ENCODE measurements at places on chromosomes 2 and 18.
A peak's percentile ranks its signal among the peaks of the same experiment; 100 is the strongest.

DNA sequence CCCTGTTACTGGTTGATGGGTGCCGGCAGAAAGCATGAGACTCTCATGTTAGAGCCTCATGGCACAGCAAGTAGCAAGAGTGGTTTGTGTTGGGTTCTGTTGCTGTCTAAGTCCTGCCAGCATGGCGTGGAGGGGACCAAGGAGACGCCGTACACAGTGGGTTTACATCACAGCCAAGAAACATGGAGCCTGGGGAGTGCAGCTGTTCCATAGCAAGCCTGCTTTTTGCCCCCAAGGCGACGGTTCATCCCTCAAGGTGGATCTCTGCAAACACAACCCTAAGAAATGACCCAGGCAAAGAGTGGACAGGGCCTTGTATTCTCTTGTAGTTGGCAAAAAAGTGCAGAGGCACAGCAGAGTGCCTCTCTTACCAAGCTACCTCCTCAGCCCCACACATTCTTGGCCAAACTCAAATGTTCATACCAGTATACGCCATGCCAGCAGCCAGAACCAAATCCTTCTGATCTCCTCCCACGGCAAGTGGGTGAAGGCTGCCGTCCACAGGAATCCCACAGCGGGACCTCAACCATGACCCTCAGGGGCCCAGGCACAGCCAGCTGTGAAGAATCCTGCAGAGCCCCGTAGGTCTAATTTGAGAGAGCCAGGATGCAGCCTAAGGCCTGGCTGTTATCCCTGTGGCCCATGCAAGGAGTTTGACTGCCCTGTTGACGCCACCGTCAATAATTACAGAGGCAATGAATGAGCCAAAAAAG is 19.0 kb downstream of the SNED1 start:
- no peak for DNase-seq

GRCh38 chr2:16218625-16219024 is 278.3 kb downstream of the MYCN start:
- no peak for DNase-seq

- no peak for DNase-seq
Measured at GRCh38 chr2:100163605-100164004, 21.2 kb upstream of the AFF3 start.

DNA sequence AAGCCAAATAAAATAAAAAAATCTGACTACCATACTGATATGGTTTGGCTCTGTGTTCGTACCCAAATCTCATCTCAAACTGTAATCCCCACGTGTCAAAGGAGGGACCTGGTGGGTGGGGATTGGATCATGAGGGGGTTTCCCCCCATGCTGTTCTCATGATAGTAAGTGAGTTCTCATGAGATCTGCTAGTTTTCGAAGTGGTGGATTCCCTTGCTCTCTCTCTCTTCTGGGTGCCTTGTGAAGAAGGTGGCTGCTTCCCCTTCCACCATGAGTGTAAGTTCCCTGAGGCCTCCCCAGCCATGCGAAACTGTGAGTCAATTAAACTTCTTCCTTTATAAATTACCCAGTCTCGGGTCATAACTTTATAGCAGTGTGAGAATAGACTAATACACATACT is 123.8 kb upstream of the WDSUB1 start:
- no peak for DNase-seq

DNA sequence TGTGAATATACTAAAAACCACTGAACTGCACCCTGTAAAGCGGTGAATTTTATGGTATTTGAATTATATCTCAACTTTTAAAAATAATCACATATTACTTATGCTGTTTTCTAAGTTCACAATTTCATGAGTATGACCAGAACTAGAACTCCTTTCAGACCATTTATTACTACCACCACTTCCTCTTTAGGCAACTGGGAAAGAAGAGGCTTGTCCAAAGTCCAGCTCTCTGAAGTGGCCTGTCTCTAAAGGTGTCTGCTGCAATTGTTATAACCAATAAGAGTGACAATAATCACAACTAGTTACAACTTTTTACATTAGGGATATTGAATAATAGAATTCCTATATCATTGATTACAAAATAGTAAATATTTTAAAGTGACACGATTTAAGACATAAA is 267.9 kb upstream of the PIK3C3 start:
- no peak for DNase-seq

DNA sequence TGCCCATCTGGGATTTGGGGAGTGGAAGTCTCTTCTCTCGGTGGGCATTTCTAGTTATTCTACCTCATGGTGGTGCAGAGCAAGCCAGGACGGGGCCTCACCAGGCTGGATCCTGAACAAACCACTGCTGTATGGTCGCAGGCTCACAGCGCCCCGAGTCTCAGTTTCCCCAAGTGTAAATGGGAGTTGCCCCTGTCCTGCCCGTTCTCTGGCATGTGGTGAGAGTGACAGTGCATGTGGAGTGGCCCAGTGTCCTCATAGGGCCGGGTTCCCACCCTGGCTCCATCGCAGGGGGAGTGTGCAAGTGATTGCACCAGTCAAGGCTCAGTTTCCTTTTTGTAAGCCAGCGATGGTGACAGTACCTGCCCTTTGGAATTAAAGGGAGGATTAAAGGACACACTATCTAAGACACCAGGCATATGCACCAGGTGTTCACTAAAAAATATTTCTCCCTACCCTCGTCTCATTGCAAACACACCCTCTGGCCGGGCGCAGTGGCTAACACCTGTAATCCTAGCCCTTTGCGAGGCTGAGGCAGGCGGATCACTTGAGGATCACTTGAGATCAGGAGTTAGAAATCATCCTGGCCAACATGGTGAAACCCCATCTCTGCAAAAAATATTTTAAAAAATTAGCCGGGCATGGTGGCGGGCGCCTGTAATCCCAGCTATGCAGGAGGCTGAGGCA is 173.3 kb upstream of the MYCN start:
- DNase-seq = no peak

GRCh38 chr2:145221516-145221915 is 701.6 kb upstream of the ZEB2 start:
- no peak for DNase-seq

DNA sequence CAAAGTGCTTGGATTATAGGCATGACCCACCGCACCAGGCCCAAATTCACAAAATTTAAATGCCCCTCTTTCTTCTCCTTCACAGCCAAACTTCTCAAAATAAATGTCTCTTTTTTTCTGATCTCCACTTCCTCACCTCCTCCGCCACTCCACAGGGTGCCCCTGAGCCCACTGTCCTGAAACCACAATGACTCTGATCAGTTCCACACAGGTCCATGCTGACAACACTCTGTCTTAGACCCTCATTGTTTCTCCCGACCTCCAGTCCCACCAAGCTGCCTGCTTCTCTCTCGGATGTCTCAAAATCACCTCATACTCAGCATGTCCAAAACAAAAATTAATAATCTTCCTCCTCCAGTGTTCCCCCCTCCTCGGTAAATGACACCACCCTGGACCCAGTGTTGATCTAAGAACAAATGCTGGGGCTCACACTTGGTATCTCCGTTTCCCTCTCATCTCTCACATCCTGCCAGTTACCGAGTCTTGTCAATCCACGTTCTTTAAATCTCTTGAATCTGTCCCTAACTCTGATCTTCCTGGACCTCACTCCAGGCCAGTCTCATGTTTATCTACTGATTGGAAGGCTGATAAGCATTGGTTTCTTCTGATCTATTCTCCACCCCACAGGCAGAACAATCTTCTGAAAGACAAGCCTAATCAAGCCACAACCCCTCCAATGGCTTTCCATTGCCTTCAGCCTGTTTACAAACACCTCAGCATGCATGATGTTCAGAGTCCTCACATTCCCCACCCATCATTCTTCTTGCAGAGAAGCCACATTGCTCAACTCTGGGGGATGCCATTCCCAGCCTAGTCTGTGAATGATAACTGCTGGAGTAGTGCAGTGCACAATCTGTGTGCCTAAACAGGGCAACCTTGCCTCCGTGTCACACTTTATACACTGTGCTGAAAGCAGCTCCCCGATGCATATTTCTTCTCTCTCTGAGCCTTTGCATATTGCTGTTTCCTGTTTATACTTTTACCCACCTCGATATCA is 12.4 kb upstream of the ANKRD44 start:
- no peak for DNase-seq

DNA sequence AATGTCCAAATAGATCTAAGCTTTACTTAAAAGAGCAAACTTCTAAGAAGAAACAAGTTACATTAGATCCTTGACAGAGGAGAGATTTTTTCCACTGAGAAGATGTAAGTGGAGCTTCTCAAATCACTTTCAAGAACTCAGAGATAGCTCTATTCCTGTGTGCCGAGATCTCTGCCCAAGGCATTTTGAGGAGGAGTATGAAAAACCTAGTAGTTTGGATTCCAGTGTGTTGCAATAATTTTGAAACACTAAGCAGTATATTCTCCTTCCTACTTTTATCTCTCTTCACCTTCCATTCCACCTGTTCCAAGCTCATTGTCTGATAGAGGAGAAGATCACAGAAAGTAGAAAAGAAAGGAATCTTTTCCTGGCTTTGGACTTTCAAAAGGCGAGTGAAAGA is 192.0 kb upstream of the TANK start:
- DNase-seq = no peak

GRCh38 chr18:647304-647703 is 10.1 kb upstream of the TYMS start:
- no peak for DNase-seq

DNA sequence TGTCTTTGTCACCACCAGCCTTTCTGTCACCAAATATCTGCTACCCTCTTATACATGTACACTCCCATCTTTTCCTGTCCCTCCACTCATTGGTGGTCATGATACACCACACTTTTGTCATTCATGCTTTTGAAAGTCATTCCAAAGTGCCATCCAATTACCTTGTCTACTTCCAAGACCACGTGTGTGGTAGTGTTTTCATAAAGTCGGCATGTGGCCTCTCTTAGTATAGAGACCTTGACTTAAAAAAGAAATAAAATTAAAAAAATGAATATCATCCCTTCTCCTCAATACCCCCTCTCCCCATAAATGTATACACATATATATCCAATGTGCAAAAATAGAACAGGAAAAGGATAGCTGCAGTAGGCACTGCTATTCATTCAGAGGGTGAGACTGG is 271.4 kb downstream of the CNTNAP5 start:
- no peak for DNase-seq

DNA sequence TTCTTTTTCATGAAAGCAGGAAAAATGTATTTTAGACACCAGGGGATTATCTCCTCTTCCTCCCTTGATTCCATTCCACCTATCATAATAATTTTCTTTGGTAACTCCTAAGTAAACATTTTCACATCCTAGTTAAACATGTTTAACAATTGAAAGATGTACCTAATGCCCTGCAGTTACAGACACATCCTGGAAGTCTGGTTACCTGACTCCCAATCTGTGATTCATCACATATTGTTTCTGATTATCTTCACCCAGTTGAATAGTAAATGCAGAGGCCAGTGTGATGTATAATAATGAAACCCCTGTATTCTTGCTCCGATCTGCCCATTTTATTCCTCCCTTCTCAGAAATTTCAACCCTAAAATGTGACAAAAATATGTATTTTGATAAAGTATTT is 1237.6 kb upstream of the LRRTM1 start:
- no peak for DNase-seq

DNA sequence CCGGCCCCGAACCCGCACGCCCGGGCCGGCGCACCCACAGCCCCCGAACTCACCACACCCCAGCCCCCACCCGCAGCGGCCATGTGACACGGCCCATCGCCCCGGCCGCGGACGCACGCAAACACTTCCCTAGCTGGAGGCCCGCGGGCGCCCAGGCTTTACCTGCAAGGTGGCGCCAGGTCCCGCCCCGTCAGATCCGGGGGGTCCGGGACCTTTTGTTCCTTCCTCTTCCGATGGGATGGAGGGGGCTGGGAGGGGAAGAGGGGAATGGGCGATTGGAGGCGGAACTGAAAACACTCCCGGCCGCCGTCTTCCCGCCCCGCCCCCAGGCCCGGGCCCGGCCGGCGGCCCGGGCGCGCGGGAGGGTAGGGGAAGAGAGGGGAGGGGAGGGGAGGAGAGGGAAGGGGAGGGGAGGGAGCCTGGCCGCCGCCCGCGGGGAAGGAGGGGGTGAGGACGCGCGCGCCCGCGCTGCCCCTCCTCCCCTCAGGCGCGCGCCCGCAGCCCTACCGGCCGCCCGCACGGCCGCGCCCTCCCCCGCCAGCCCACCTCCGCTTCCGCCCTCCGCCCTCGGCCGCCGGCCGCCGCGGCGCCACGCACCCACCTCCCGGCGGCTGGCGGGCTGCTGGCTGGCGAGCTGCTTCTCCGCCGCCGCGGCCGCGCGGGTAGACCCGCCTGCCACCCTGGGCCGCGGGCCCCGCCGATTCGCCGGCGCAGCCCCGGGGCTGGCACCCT is at the start of gene SMAD2:
SMAD2 (minus strand) TSS at position 461 of the 732 bp plus-strand sequence. CDS start 33,903 bp downstream, outside the sequence.
- peak; percentile 78 for DNase-seq
